Kidney epithelial cell (primary cell): ENCODE measurements at places on chromosomes 12 and 14.

DNA sequence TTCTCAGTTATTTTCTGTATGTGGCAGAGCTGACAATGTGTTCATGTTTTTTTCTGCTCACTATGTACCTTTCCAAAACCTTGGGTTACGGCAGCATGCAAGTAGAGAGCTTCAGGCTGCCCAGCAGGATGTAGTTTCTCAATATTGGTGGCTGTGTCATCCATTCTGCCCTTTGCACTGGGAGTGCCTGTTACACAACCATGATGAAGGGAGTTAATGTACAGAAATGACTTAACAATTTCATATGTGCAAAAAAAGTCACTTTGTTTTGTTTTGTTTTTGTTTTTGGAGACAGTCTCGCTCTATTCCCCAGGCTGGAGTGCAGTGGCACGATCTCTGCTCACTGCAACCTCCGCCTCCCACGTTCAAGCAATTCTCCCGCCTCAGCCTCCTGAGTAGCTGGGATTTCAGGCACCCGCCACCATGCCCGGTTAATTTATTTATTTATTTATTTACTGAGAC is 6.1 kb upstream of the CNIH1 start:
- DNase-seq: no peak

DNA sequence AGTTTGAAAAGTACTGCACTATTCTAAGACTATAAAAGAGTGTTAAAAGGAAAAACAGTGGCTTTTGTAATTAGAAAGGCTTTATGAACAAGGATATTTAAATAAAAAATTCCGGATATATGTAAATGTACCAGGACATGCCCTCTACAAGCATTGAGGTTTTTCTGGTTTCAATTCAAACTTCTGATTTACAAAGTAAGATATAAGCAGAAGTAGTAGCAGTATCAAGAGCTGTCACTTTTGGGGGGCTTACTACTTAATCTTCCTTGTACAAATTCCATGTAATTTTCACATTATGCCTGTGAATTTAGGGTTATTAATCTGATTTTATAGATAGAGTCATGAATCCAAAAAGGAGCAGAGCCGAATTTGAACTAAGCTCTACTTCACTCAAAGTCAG is 170.3 kb upstream of the ATP2B1 start:
- DNase-seq: no peak

- no peak for DNase-seq
Measured at GRCh38 chr14:75283833-75284563, 5.4 kb downstream of the FOS start.

GRCh38 chr14:52241087-52241793 is 26.3 kb upstream of the PTGDR start:
- DNase-seq: no peak

- peak; percentile 80 for DNase-seq
Measured at GRCh38 chr14:72906316-72906715, 12.4 kb upstream of the DPF3 start.

GRCh38 chr14:67411370-67411769 is 595 bp downstream of the PLEK2 start:
- no peak for DNase-seq

DNA sequence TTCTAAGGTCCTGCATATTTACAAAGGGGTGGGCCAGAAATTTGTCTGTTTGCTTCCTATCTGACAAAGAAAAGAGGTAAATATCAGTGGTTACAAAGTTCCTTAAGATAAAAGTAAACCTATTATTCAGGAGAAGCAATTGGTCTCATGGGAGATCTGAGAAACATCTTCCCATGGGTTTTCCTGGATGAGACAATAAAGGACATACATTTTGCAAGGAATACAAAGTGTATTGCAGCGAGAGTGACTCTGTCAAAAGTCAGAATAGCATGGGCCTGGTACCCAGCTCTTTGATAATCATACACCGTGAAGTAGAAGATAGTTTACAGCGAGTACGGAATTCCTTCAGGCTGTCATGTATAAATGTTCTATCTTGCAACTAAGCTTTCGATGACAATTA is 14.2 kb downstream of the LRRK2 start:
- no peak for DNase-seq

- DNase-seq: no peak
Measured at GRCh38 chr14:67618617-67619063, 1.1 kb upstream of the ARG2 start.

GRCh38 chr12:103561174-103561573 is 25.9 kb upstream of the STAB2 start:
- no peak for DNase-seq

- no peak for DNase-seq
Measured at GRCh38 chr12:116060764-116061163, 216.7 kb downstream of the MED13L start.

DNA sequence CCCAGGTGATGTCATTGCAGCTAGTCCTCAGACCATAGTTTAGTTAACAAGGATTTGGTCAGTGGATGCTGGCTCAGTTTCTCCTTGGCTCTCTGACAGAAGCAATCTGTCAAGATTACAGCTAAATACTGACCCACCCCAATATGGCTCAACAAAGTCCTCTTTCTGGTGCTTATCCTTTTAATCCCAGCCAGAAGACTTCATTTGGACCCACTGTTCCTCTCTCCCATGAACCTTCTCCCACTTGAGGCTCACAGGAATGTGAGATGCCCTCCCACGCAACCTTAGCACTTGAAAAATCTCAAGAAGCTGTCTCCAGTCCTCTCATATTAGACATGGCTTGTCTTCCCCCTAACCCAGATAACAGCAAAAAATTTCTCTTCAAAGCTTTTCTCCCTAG is 47.7 kb downstream of the C12orf50 start:
- DNase-seq: no peak

- DNase-seq: no peak
Measured at GRCh38 chr12:94990222-94990621, 13.3 kb downstream of the NDUFA12 start.

GRCh38 chr12:29132316-29132715 is 16.8 kb upstream of the FAR2 start:
- no peak for DNase-seq

- no peak for DNase-seq
Measured at GRCh38 chr14:101121508-101122139, 218.1 kb upstream of the RTL1 start.

DNA sequence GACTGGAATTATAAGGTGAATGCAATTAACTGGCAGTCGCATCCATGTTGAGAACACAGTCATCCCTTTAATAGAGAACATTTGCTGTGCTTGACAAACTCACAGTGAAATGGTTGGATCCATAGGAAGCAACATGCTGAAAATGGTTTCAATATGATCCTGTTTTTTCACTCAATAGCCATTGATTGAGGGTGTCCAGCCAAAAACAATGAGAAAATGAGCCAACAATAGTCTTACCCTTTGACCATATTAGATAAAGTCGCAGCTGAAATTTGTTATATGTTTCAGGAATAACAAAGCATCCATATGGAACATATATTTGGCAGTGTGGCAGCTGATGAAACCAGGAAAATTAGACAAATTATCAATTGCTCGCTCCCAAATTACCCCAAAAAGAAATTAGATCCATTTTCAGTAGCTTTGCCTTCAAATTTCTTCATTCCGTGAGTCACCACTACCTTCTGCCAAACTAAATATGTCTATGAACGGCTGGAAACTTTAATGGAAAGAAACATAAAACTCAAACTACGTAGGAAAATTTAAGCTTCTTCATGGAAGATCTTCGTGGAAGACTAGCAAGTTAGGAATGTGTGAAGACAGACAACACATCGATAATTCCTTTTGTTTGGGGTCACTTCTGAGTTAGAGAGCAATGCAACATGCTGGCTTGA is 17.4 kb downstream of the IGF1 start:
- DNase-seq: no peak

GRCh38 chr14:58501214-58501816 is 73.8 kb downstream of the KIAA0586 start:
- DNase-seq: peak; percentile 44

DNA sequence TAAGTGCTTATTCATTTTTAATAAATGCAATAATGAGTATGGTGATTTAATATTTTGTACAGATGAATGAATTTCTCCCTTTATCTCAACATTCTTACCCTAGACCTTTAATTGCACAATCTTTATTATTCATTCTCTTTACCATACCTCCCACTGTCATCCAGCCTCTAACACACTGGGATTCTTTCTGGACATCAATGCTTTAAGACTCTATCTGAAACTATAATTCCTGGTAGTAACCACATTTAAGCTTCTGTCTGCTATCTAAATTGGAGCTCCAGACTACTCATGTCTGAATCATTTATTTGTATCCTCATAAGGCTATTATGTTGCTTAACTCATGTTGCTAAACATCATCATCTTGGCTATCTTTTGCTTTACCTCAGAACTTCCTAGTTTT is 270.2 kb downstream of the ALG10B start:
- no peak for DNase-seq

- no peak for DNase-seq
Measured at GRCh38 chr12:114131824-114132223, 165.7 kb upstream of the RBM19 start.

DNA sequence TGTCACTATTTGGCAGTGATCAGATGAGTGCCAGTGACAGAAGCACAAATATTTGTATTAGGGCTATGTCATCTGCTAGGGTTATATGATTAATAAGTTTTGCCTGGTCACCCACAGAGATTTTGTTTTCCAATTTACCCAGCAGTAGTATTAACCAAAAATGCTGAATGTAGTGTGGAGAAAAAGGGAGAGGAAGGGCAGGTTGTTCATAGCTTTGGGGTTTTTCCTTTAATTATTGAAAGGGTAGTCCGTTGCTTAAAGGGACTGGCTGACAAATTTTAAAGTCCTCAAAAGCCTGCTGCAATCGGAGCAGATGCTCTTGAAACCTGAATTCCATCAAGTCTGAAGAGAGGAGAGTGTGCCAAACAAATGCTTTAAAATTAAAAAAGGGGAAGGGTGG is 237.9 kb upstream of the CCDC196 start:
- DNase-seq: no peak

GRCh38 chr12:26530461-26530860 is 302.5 kb downstream of the ITPR2 start:
- DNase-seq: no peak

DNA sequence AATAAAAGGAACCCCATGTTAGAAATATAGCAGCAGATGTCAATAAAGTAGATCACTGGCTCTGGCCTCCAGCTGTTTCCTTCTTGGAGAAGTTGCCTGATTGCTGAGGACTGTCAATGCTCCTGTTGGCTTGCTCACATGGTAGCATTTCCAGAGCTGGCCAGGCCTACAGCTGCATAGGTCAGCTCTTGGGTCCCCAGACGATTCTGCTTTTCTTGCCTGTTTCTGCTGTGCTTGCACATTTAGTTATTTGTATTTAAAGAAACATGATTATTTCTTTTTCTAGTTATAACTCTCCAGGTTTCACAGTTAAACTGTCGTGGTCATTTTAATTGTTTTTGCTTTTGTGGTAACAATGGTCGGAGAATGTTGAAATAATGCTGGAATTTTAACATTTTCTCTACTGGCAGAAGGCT is 7.2 kb downstream of the NAV3 start:
- DNase-seq: no peak

DNA sequence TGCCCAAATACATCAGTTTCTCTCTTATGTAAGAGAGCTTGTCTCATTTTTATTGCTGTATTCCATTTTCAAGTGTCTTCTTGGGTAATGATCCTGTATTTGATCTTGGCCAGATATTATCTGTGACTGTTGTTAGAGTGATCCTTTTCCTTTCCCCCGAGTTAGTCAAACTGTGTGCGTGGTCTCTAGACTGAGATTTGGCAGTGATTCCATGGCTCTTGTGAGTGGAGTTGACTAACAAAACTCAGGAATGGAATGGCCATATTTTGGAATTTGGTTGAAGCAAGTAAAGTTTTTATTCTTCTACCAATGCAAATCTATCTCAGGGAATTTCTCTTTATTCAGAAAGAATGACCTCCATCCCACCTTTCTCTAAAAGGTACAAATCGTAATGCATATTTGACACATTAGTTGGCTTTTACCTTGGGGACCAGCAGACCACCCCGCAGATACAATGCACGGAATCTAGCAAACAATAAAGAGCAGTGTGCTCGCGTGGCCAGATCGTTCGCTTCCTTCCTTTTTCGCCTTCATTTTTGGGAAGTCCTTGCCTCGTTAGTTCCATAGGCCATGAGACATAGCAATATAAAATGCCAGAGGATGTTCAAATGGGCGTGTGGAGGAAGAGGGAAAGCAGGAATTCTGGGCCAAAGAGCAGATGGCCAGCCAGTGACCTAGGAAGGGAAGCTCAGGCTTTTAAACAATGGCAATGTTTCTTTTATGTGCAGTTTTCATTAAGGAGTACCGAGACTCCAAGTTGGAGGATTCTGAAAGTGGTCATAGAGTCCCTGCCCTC is 24.4 kb downstream of the ETV6 start:
- no peak for DNase-seq

GRCh38 chr12:76628745-76629144 is 69.2 kb upstream of the OSBPL8 start:
- no peak for DNase-seq

DNA sequence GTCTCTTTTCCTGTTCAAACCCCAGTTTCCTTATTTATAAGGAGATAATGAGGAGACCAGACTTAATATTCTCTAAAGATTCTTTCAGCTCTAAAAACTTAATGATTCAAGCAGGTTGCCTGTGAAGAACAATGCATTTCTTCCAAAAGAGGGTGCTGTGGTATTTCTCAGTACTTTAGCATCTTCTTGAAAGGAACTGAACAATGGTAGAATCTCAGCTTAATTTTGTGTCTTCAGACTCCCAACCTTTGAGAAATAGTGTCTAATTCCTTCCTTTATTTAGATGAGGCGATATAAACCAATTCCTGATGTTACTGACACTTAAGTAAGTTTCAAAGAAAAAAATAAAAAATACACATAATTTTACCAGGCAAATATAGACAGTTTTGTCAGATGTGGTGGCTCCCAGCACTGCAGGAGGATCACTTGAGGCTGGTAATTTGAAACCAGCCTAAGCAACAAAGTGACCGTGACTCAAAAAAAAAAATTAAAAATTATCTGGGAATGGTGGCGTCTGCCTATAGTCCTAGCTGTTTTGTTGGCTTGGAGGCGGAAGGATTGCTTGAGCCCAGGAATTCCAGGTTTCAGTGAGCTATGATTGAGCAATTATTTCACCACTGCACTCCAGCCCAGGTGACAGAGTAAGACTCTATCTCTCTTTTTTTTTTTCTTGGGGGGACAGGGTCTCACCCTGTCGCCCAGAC is 76.9 kb upstream of the PSMA6 start:
- peak; percentile 35 for DNase-seq

- no peak for DNase-seq
Measured at GRCh38 chr14:101134851-101135433, 231.4 kb upstream of the RTL1 start.

- no peak for DNase-seq
Measured at GRCh38 chr12:3747543-3747942, 5.4 kb downstream of the CRACR2A start.

- no peak for DNase-seq
Measured at GRCh38 chr12:60259225-60259624, 663.4 kb downstream of the SLC16A7 start.

GRCh38 chr14:104805941-104806624 is 5.2 kb downstream of the ZBTB42 start:
- DNase-seq: no peak

- no peak for DNase-seq
Measured at GRCh38 chr12:50689437-50689836, 74.5 kb upstream of the ATF1 start.

- DNase-seq: no peak
Measured at GRCh38 chr12:76696186-76696585, 67.7 kb upstream of the ZDHHC17 start.
